ENCODE measurements at places on chromosomes 6 and 20.

DNA sequence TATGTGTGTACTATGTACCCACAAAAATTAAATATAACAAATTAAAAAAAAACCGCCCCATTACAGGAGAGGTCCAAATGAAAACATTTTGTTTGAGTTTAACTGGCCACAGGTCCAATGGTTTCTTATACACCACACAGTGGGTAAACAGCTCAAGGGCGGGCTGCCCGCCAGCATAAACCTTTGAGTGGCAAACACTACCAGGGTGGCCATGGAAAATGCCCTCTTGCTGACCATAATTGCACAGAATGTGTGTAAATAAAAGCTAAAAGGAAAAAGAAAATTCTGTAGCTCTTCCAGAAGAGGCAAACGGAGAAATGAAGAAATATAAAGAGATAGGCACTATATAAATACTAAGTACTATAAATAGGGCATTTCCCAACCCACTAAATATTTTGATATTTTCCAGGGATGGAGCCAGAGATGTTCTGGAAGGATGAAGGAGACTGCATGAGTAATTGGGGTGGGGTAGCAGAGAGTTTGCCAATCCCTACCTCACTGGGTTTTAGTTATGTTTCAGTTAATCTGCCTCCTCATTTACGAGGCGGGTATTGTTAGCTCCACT is 1.1 kb upstream of the CDC5L start:
- DNase-seq = no peak

DNA sequence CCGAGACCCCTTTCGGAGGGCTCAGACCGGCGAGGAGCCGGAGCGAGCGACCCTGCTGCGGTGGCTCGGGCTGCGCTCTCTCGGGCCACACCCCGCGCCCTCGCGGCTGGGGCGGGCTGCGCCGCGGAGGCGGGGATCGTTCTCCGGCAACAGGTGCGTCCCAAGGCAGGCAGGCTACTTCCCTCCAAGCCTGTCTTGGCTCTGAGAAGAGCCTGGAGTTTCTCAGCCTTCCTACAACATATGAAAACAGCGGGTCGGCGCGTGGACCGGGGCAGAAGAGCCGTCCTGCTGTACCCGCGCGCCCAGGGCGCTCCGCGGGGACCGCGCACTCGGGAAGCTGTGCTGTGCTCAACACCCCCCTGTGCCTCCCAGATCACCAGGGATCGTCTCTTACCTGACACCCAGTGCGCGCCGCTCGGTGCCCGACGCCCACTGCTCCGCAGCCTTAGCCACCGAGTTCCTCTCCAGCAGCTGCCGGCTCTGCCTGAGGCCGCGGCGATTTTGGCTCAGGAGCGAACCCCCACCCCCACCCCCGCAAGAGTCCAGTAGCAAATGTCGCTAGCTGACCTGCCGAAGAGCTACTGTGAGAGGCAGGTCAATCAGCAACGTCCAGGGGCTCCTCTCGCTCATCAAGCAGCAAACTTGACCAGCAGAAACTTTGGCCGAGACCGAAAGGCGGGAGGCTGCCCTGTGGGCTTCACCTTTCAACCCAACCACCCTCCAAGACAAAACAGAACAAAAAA is 3.7 kb upstream of the OLIG3 start:
- DNase-seq = no peak

GRCh38 chr20:17560344-17561074 is 9.4 kb upstream of the DSTN start:
- no peak for DNase-seq

DNA sequence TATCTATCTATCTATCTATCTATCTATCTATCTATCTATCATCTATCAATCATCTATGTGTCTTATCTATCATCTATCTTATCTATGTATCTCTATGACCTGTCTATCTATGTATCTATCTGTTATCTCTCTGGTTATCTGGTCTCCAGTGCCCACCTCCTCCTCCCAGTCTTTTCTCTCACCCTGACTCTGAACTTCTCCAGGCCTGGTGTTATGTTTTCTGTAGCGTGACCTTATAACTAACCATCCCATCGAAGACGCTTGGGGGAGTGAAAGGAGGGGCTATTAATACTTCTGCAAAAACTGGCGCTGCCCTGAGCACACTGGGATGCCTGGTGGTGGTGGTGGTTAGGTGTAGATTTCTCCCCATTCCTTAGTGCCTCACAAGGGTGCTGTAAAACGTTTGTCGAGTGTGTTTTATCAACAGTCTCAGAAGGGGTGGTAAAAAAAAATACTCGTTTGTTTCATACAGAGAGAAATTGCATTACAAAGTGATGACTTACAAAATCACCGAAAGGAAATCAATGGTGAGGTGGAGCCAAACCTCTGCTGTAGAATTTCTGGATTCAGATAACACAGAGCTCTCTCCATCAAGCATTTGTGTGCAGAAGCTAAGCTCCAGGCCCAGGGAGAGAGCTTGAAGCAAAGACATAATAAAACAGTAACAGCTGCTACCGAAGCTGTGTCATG is 156.2 kb downstream of the BCAS1 start:
- no peak for DNase-seq

GRCh38 chr6:156595476-156595875 is 181.7 kb upstream of the ARID1B start:
- DNase-seq = no peak

- DNase-seq = no peak
Observed at GRCh38 chr20:13700761-13701160, 62.0 kb upstream of the TASP1 start.

Data from non-pigmented ciliary epithelial cell (primary cell).